Thyroid gland (tissue), 4 donors: ENCODE measurements at places on chromosomes 6 and 20.

DNA sequence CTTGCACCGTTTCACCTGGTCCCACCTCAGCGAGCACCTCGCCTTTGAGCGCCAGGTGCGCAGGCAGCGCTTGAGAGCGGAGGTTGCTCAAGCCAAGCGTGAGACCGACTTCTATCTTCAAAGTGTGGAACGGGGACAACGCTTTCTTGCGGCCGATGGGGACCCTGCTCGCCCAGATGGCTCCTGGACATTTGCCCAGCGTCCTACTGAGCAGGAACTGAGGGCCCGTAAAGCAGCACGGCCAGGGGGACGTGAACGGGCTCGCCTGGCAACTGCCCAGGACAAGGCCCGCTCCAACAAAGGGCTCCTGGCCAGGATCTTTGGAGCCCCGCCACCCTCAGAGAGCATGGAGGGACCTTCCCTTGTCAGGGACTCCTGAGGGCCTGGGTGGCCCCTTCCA lies 1.5 kb downstream of the ABT1 start:
- DNase-seq = no peak

GRCh38 chr20:49750611-49751396 lies 37.1 kb upstream of the B4GALT5 start:
- no peak for DNase-seq

DNA sequence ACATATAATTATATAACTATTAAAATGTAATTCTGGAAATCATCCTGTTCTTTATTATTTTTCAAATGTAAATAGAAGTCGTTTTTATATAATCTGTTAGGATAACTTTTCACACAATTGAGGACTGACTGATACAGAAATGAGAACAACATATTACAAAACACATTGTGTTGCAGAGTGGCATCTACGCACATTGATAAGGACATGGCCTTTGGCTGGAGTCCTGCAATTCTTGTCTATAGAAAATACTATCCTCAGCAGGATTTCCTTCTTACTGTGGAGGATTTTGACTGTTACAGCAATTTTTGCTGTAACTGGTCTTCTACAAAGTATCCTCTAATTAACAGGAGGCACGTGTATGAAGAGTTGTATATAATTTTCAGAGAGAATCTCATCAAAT lies 19.8 kb downstream of the SH3BGRL2 start:
- no peak for DNase-seq

DNA sequence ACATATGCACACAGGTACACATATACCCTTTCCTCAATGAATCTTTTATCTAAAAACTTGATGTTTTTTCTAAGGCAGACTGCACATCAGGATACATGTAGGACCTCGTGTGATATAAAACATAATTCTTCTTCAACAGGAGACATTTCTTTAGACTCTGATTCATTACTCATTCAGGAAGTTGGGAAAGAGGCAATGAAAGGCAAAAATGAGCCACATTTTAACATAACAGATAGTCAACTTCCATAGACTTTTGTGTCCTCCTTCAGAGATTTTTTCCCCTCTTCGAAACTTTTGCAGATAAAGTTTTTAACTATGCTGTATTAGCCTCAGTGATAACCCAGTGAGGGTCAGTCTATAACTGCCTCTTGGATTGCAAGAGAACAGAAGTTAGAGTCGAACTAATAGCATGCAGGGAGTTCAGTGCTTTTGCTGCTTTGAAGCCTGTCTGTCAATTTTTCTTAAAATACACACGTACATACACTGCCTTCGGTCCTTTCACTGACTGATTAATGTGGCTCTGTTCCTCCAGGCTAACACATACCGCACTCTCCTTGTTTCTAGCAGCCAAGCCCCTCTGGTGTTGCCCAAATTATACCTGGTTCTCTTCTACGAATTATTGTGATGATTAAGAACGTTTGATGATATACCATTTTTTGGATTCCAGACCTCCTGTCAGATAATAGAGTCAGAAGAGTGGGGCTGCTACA lies 562.5 kb upstream of the MAP3K7 start:
- no peak for DNase-seq

DNA sequence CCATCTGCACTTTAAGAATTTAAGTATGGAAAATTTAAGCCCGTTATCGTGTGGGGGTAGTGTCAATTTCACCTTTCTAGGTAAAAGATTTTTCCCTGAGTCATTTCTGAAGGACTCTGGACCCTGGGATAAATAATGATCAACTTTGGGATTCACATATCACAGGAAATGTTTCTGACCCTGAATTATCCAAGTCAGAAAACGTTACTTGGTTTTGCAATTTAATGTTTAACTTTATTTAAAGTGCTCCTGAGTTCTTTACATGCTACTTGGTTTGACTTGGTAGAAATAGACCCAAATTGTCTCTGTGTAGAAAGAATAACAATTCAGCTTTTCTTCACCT lies 1.5 kb upstream of the SLC17A3 start:
- no peak for DNase-seq

- DNase-seq = no peak
Observed at GRCh38 chr20:36307412-36308325, 1.5 kb downstream of the DLGAP4 start.

DNA sequence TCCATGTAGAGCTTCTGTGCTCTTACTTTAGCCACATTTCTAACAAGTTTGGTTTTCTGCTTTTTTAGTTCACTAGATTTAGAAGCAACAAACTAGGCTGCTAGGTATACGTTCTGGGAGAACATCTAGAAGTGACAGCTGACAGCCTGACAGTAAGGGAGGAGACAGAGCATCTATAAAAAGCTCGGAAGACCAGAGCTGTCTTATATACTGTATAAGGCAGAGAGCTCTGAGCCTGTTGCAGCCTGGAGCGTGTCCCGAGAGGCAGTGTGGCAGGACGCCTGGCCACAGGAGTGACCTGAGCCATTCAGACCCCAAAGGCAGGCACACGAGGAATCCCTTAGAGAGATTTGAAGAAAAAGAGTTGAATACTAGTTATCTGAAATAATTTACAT lies 24.6 kb downstream of the PPP1R14C start:
- no peak for DNase-seq

GRCh38 chr20:16013631-16014030 lies 559.6 kb downstream of the KIF16B start:
- DNase-seq = no peak

- DNase-seq = peak; percentile 44
Observed at GRCh38 chr6:89310929-89311328, 4.2 kb downstream of the GABRR2 start.

- no peak for DNase-seq
Observed at GRCh38 chr6:168625602-168626001, 184.6 kb downstream of the SMOC2 start.

- no peak for DNase-seq
Observed at GRCh38 chr6:160128879-160129516, 7.4 kb downstream of the SLC22A1 start.

DNA sequence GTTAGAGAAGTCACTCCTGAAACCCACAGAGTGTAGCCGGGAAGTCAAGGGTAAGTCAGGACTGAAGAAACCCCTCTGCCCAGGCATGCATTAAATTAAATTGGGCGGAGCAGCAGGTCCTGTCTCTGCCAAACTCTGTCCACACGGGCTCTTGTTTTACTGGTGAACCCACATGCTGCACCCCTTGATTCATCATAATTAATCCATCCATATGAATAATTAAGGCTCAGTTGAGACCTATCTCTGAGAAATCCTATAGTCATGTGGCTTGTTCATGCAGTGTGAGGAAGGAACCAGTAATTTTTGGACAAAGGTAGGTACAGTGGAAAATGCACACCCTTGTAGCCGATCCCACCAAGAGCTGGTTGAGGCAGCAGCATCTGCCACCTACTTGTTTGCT lies 43.0 kb downstream of the PXDC1 start:
- no peak for DNase-seq

DNA sequence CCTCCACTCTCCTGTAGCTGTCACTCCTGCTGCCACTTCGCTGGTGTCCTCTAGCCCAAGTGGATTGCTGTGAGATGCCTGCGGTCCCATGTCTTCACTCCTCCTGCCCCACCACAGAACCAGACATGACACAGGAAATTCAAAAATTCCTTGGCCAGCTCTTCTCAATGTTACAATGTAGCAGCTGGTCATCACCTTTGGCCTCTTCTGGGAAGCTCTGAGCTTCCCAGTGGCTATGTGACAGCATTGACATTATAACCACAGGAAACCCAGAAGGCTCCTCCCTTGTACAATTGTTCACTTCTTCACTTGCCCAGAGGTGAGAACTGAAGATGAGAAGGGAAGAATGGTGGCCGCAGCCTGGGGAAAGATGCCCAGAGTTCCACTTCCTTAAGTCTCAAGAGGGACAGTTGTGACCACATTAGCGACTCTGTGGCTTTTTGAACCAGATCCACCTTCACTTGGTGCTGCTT lies 76.1 kb upstream of the NAA20 start:
- DNase-seq = no peak

GRCh38 chr6:143859891-143860660 lies 4.2 kb upstream of the ZC2HC1B start:
- DNase-seq = no peak

- DNase-seq = peak; percentile 56
Observed at GRCh38 chr6:2875359-2876191, 27.5 kb downstream of the SERPINB9 start.

GRCh38 chr6:46925563-46926253 lies 4.0 kb upstream of the ADGRF5 start:
- DNase-seq = no peak

- DNase-seq = peak; percentile 45
Observed at GRCh38 chr20:32663335-32664011, 10.3 kb downstream of the C20orf203 start.

DNA sequence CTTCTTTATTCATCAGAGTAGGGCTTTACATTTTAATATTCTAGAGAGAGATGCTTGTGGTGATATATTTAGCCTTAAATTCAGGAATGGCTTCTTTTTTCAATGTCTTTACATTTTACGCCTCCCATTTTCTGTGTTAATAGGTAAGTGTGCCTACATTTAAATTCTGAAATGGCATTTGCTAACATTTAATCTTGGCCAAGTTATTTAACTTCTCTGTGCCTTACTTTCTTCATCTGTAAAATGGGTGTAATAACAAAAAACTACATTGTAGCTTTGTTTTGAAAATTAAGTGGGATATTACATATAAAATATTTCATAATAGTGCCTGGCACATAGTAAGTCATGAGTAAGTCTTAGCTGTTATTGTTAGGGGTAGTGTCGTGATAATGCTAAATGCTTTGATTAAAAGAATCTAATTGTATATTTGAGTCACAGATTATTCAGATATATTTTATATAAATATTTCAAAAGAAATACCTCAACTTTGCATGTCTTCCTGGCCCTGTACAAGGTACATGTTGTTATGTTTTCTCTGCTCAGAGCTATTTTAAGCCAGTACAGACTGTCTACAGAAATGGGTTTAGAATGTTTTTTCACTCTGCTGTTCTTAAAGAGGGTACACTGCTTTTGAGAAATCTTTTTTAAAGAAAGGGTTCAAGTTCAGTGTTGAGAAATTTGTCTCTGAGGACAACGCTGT lies 18.8 kb downstream of the CARMIL1 start:
- no peak for DNase-seq

- no peak for DNase-seq
Observed at GRCh38 chr20:47748823-47749222, 36.5 kb downstream of the SULF2 start.

DNA sequence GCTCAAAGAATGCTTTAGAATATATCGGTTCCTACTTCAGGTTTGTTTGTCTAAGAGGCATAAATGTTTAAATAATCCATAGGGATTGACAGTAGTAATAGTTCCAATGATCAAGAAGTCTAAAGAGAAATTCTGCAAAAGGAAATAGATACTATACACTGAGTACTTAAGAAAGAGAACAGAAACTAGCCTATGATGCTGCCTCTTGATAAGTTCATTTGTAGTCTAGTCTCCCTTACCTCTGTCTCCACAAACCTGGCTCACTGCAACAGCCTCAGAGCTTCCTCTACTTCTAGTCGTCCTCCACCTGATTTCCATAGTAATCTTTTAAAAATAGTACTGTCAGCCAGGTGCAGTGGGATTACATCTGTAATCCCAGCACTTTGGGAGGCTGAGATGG lies 511.8 kb downstream of the LMBRD1 start:
- no peak for DNase-seq

DNA sequence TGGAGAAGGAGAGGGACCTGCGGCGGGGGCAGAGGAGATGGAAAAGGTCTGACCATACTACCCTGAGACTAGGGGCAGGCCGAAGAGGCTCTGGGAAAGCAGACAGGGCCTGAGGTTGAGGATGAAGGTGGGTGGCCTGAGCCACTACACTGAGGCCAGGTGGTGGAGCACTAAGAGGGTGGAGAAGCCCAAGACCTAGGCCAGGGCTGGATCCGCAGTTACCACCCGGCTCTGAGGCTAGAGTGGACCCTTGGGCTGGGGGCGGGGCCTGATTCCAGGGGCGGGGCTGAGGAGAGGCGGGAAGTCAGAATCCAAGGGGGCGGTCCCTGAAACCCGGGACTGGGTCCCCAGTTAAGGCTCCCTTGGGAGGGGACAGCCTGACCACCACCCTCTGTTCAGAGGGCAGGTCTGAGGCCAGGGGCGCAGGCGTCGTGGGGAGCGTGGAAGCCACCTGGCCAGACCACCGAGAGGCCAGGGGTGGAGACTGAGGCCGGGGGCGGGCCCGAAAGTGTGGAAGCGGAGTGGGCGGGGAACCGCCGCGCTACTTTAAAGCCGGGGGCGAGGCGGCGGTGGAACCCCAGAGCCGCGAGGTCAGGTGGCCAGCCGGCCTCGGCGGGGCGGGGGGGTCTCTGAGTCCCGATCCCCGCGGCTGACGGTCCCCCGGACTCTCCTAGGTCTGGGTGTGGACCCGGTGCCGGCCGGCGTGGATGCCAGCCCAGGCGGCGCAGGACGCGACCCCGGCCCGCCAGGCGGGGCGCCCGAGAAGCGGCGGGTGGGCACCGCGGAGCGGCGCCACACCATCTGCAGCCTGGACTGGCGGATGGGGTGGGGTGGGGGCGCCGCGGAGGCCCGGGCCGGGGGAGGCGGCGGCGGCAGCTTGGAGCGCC lies 8.3 kb downstream of the CCM2L start:
- DNase-seq = peak; percentile 63
